Nucleus accumbens (tissue), 56 donors: ENCODE measurements at places on chromosomes 3 and 15.

- DNase-seq, result no peak
Observed at GRCh38 chr3:168847291-168847883, 751.7 kb upstream of the GOLIM4 start.

DNA sequence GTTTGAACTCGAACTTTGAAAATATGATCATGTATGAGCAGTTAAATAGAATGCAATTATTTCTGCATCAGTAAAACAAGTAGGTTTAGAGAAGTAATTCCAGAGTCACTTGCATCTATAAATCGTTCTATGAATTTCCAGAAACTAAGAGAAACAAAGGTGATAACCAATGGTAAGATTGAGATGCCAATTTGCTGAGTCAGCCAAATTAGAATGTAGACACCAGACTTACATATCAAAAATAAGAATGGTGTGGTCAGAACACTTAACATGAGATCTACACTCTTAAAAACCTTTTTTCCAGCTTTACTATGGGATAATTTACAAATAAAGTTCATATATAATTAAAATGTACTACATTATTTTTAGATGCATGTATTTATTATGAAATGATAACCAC, 1435.9 kb downstream of the OTOL1 start:
- no peak for DNase-seq

DNA sequence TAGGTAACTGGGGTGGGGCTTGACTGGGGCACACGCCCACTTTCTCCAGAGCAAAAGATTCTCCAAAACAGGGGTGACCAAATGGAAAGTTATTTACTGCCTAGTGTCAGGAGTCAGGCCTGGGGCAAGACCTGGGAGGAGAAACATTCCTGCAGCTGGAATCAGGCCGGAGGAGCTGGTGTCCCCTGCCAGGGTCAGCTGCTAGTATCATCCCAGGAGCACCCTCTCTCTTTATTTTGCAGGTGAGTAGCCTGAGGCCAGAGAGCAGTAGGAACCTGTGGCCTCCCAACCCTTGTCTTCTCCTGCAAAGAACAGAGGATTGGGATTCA, 32.9 kb downstream of the DNAJB8 start:
- no peak for DNase-seq

DNA sequence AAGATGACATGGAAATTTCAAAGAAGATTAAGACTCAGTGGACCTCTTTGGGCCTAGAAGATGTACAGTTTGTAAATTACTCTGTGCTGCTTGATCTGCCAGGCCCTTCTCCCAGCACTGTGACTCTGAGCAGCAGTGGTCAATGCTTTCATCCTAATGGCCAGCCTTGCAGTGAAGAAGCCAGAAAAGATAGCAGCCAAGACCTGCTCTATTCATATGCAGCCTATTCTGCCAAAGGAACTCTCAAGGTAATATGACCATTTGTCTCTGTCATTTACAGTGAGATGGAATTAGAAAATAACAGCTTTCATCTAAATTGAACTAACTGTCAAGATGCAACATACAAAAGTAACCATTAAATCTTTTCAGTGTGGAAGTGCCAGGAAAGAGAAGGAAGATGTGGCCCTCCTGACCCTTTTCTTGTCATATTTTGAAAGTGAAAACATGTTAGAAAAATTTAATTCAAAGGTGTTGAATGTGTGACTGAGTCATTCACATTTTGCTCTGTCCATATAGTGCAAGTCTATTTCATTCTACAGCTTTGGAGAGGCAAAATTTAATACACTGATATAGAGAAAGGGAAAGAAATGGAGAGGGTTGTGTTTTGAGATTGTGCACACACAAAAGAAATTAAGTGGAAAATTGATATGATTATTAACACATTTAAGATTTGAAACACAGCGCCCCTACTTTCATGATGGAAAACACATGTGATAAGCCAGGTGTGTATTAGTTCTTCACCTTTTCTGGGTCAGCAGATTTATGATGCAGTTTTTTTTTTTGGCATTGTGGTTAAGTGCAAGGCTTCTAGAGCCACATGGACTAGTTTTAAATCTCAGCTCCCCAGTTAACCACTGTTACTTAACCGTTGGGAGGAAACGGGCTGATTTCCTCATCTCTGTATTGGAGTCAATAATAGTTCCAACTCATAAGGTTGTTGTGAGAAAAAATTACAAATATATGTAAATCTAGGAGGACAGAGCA, 375.1 kb downstream of the NAALADL2 start:
- DNase-seq, result no peak

DNA sequence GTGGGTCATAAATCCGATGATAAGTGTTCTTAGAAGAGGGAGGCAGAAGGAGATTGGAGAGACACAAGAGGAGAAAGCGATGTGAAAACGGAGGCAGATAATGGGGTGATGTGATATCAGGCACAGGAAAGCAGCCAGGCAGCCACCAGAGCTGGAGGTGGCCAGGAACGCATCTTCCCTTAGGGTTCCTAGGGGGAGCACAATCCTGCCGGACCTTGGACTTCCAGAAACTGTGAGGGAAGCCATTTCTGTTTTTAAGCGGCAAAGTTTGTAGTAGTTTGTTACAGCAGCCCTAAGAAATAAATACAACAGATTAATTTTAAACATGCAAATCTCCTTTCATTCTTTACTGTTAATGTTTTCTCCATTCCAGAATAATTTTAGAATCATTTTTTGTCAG, 259.9 kb upstream of the TMC3 start:
- no peak for DNase-seq

GRCh38 chr3:160953686-160954085, 151.5 kb downstream of the B3GALNT1 start:
- DNase-seq, result no peak

DNA sequence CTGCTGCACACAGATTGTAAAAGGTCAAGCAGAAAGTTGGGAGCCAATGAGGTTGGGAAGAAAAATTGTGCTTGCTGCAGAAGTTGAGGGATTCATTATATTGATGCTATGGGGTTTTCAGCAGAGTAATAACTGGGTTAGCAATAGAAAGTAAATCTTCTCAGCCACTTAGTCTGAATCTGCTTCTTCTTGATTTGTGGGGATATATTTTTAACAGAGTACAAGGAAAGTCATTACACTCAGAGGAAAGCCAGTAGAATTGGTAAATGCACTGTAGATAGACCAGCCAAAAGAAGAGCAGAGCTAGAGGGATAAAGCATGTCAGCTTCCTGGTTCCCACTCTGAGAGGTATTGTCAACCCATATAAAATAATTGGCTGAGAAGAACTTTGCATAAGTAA, 663.6 kb downstream of the NLGN1 start:
- no peak for DNase-seq

DNA sequence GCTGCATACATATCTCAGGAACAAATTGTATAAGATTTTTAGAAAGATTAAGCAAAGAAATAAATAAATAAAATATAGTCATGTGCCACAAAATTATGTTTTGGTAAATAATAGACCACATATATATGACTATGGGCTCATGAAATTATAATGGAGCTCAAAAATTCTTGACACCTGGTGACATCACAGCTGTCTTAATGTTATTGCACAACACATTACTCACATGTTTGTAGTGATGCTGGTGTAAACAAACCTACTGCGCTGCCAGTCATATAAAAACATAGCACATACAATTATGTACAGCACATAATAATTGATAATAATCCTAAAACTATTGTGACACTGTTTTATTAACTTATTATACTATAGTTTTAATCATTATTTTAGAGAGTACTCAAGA, 1159.1 kb downstream of the SI start:
- DNase-seq, result no peak

GRCh38 chr15:64843991-64844390, 2.3 kb downstream of the PLEKHO2 start:
- no peak for DNase-seq

GRCh38 chr15:58977887-58978286, 9.6 kb upstream of the RNF111 start:
- DNase-seq, result no peak

GRCh38 chr3:65196663-65197062, 508.9 kb upstream of the ADAMTS9 start:
- DNase-seq, result no peak

DNA sequence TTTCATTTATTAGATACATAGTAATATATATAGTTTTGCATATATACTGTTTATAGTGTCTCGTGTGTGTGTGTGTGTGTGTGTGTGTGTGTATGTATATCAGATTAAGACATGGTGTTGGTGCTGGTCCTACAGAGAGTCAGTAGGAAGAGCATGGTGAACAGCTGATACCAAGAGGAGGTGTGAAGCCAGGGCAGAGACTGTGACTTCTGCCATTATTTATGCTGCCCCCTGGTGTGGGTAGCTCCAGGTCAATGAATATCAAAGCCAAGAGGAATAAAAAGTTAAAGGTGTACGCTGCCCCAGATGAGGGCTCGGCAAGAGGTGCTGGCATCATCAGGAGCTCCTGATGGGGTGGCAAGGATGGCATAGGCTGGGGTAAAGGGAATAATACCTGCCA, 299.5 kb upstream of the RASGRP1 start:
- no peak for DNase-seq

- DNase-seq, result no peak
Observed at GRCh38 chr3:16419640-16420241, 93.8 kb downstream of the RFTN1 start.

GRCh38 chr3:176850498-176850897, 346.8 kb downstream of the TBL1XR1 start:
- DNase-seq, result no peak

- DNase-seq, result no peak
Observed at GRCh38 chr3:124788254-124788745, 58.0 kb downstream of the UMPS start.

DNA sequence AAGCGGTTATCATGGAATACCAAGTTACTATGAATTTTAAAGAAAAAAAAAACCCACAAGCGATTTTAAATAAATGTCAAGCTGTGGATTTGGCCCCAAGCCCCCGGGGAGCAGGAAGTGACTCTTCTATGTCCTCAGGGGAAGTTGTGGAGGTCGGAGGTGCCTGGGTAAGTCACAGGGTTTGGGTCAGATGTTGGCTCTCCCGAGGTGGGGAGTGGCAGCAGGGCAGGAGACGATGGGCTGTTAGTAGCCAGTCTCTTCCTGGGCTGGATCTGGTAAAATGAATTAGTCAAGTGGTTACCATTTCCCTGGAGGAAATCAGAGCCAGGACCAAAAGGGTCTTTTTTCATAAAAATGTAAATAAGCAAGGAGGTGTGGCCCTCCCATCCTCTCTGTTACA, 316.7 kb downstream of the TLE3 start:
- DNase-seq, result no peak

GRCh38 chr15:69857686-69858391, 239.9 kb downstream of the TLE3 start:
- no peak for DNase-seq

DNA sequence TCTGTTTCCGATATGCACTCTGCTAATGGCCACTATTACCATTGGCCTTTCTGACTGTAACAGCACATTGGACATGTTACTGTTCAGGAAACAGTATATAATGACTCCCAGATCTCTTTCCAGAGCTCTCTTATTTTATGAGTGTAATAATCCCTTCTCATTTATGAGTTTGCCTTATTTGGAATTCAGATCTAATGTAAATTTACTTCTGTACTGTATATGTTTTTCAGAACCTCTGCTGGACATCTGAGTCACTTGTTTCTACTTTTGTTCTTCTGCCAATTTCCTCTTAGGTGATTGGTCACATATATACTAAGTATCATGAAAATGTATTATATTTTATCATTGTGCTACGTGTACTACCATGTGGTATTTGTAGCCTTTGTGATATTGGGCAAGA, 30.5 kb downstream of the RSRC1 start:
- DNase-seq, result no peak

DNA sequence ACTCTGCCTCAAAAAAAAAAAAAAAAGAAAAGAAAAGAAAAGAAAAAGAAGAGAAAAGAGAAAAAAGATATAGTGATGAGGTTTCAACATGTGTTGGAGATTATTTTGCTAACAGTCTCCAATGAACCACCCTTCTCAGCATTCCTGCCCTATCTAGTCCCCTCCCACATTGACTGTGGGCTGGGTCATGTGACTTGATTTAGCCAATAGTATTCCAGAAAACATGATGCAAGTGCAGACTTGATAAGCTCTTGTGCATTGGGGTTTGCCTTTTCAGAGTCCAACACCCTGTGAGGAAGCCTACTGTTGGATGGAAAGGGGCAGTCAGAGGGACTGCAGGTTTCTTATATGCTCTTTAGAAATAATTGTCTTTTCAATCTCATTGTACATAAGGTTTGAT, 37.8 kb upstream of the MED12L start:
- DNase-seq, result no peak

- no peak for DNase-seq
Observed at GRCh38 chr15:100781961-100782530, 97.6 kb upstream of the ALDH1A3 start.

- DNase-seq, result no peak
Observed at GRCh38 chr3:156148946-156149381, 28.6 kb downstream of the KCNAB1 start.

GRCh38 chr3:162865466-162865865, 1368.9 kb downstream of the OTOL1 start:
- DNase-seq, result no peak

DNA sequence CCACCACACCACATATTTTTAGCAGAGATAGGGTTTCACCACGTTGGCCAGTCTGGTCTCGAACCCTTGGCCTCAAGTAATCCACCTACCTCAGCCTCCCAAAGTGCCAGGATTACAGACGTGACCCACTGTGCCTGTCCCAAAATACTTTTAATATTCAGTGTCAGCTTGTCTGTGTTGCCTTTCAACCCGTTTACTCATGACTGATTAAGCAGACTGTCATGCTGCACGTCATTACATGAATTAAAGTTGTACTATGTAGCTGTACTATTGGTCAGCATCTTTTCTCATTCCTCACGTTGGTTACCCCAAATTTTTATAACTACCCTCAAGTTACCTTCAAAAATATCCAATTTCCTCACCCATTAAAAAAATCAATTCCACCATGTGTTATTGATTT, 48.7 kb upstream of the GADL1 start:
- DNase-seq, result no peak

DNA sequence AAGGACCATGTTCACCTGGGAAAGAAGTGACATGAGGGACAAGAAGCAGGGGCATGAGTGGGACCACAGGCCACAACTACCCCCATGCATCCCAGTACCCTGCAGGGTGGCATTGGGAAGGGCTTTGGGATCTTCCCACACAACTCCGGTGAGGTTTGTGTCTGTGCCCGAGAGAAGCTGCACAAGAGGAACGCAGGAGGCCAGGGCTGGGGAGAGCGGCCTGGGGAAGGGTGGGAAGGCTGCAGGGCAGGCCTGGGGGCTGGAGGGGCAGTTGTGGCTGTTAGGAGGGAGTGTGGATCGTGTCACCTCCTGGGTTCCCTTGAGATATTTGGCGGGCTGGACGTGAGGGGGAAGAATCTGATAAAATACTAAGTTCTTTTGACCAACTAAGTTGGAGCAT, 25.3 kb upstream of the MFSD1 start:
- DNase-seq, result no peak

DNA sequence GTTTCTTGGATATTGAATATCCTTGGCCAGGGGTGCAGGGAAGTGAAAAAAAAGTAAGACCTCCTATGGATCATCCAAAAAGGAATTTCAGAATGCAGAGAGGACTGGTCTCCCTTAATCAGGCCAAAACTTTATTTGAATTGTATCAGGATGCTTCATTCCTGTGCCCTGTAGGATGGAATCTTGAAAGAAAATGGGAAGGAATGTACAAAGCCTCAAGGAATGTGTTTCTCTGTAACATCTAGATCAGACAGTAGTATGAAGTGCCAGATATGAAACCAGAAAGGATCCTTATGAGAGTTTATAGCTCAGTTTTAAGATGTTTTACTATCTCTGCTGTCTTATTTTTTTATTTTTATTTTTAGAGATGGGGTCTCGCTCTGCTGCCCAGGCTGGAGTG, 6.5 kb upstream of the GSK3B start:
- no peak for DNase-seq
